ENCODE measurements at places on chromosomes 1 and 21.

DNA sequence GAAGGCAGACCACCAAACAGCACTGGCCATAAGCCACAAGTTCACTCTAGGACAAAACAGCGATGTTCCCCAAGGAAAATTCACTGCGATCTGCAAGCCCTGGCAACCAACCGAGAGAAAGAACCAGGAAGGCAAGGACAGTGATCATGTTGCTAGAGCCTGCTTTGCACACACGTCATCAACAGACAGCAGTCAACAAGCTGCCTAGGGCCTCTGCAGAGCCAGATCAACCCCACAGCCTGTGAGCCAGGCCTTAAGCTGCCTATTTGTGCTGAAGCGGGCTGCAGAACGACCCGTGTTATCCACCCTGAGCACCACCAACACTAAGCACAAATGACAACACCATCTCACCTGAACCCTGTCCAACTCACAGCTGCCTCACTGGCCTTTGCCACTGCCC is 6.2 kb upstream of the YRDC start:
- DNase-seq = no peak

GRCh38 chr1:206885341-206886060 is 11.7 kb upstream of the IL24 start:
- DNase-seq = no peak

- DNase-seq = no peak
Measured at GRCh38 chr21:34518301-34518700, 6.3 kb upstream of the KCNE1 start.

GRCh38 chr1:60989749-60990713 is 92.3 kb upstream of the NFIA start:
- DNase-seq = no peak

DNA sequence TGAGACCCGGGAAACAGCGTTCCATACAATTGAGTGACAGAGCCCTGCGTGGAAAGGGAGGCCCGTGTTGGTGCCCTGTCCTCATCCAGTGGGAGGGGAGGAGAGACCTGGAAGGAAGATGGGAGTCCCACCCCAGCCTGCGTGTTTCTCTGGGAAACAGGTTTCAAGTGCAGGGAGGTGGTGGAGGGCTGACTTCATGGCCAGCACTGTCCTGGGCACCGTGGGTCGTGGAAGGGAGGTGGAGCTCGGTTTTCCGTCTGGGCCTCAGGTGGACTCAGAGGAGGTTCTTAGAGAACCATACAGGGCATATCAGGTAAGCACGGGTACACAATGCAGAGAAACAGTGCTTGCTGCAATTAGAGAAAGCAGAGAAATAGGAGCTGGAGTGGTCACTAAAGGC is 222.6 kb downstream of the CAMTA1 start:
- DNase-seq = no peak

DNA sequence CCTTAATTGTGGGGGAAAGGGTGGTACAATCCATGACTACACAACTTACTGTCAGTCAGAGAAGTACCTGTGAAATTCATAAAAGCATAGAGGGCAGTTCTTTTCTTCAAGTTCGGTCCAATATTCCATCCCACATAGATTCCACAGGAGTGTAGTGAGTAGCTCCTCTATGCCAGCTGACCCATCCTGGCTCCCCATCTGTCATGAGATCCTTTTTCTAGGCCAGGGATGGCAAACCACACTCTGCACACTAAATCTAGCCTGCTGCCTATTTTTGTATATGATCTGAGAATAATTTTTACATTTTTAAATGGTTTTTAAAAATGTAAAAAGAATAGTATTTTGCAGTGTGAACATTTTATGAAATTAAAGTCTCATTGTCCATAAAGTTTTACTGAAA is 107.0 kb upstream of the TSPAN2 start:
- DNase-seq = no peak

- no peak for DNase-seq
Measured at GRCh38 chr1:155951753-155952504, 10.5 kb downstream of the RXFP4 start.

DNA sequence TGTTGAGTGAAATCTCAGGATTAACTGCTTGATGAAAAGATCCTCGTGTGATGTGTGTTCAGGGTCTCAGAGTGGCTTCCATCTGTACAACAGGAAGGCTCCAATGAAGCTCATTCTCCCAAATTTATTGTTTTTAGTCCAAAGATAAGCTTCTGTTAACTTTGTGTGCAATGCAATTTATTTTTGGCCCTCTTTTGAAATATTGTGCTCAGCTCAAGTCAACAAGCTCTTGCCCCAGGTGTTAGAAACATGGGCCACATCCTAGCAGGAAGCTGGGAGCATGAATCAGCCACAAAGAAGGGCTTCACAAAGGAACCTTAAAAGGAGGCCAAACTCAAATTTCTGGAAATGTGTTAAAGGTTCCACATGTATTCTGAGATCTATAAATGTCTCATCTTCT is 135.7 kb downstream of the PCP4 start:
- DNase-seq = no peak

DNA sequence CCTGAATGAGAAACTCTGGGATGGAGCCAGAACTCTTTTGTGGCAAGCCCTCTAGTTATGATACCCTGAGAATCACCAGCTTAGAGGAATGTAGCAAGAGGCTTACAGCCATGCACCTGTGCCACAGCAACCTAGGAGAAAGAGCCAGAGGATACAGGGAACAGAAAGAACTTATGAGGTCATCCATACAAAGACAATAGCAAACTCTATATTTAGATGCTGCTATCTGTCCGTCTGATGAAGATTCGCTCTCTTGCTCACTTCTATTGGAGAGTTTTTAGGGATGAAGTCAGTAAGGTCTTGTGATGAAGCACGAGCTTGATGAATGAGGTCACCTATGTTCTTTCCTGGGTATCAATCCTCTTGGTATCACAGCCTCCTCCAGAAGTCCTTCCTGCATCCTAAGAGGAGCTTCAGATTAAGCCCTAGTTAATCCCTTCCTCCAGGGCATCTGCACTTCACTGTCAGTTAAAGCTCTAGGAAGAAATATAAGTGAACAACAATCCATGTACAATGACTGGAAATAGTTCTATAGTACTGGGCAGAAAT is 185.6 kb downstream of the DAB1 start:
- peak; percentile 88 for DNase-seq

DNA sequence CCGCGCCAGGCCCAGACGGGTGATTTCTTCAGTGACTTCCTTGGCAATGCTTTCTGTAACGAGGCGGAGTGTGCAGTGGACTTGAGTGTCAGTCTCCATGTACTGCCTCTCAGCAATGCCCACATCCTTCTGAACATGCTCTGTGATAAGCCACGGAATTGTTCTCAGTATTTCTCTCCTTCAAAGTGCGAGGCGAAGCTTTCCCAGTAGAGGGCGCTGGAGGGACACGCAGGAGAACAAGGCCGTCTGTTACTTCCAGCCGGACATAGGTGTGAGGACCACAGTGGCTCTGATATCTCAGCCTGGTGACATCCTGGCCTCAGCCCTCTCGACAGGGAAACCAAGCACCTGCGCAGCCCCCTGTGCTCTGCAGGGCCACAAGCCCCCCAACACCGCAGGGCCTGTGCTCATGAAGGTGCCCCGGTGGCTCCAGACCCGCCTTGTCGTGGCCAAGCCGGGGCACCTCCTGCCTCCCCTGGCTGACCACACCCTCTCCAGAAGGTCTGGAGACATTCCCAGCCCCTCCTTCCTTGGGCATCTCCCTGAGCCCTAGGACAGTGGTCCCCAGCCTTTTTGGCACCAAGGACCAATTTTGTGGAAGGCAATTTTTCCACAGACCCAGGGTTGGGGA is 46.1 kb upstream of the BACE2 start:
- peak; percentile 83 for DNase-seq

DNA sequence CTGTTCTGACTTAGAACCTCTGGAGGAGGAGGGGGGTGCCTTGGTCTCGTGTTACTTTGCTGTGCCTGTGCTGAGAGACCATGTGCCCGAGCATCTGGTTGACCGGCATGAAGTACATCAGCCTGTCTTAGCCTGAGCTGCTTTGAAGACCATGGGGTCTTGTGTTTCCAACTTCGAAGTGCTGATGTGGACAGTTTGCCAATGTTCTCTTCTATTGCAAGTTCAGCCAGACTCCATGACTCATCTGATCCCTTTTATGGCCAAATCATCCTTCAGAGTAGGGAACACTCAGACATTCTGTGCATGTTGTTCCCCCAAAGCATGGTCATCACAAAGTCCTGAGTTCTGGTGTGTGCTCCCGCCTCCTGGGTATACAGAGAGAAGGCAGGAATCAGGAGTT is 6.0 kb upstream of the PLA2G2C start:
- no peak for DNase-seq

- no peak for DNase-seq
Measured at GRCh38 chr1:118323246-118323645, 138.2 kb upstream of the SPAG17 start.

DNA sequence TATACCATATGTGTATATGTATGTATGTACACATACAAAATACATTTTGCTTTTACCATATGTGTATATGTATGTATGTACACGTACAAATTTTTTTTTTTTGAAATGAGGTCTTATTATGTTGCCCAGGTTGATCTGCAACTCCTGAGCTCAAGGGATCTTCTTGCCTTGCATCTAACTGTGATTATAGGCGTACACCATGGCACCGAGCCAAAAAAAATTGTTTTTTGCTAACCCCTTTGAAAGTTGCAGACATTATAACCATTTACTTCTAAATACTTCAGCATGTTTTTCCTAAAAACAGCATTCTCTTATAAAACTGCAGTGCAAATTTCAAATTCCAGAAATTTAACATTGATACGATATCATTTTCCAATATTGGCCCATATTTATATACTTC is 147.0 kb downstream of the POU2F1 start:
- DNase-seq = peak; percentile 12

DNA sequence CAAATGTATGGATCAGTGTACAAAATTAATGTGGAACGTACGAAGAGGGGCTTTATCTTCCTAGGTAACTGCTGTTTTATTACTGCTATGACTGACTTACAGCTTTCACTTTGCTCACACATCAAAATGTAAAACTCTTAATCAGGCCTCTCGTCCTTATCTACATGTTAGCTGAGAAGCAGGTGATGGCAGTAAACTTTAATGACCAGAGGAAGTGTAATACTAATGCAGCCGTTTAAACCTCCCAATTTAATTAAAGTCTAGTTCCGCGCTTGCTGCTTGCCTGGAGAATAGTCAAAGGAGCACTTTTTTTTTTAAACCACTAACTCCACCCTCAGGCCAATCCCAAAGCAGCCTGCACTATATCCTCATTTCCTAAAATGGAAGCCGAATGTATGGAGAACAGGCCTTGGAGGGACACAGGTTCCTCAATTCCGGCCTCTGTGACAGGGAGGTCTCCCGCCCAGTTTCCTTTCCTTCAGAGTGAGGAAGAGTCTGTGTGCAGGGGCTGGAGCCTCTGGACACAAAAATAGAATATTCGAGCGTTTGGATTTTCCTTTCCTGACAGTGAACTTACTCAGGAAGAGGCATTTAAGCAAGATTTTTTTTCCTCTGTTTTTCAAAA is 36.7 kb upstream of the RASAL2 start:
- no peak for DNase-seq

GRCh38 chr1:184970691-184971161 is 3.6 kb downstream of the NIBAN1 start:
- no peak for DNase-seq

- no peak for DNase-seq
Measured at GRCh38 chr1:20742671-20743070, 10.2 kb upstream of the SH2D5 start.

GRCh38 chr1:7360526-7360925 is 410.6 kb upstream of the VAMP3 start:
- DNase-seq = peak; percentile 17

- DNase-seq = no peak
Measured at GRCh38 chr1:1554550-1554925, 14.1 kb upstream of the TMEM240 start.

DNA sequence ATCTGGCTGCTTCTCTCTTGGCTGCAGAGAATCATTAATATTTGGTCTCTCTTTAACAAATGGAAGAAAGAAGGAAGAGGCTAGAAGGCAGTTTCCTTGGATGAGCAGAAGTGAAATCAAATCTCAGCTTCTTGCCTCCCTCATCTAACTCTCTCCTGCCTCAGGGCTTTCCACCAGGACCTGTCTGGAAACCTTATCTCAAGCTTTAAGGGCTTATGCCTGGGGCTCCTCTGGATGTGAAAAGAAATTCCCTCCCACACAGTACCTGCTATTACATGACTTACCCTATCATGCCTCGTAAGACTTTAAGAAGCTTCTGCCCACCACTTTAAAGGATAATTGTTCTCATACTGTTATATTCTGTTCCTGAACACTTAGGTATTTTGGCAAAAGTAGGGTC is 8.9 kb downstream of the VTCN1 start:
- no peak for DNase-seq

DNA sequence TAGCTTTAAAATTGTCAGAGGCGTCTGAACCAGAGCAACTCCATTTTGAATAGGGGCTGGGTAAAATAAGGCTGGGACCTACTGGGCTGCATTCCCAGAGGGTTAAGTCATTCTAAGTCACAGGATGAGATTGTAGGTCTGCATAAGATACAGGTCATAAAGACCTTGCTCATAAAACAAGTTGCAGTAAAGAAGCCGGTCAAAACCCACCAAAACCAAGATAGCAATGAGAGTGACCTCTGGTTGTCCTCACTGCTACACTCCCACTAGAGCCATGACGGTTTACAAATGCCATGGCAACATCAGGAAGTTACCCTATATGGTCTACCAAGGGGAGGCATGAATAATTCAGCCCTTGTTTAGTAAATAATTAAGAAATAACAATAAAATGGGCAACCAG is 143.6 kb downstream of the GABPA start:
- no peak for DNase-seq

GRCh38 chr1:116104667-116105066 is 6.5 kb upstream of the MAB21L3 start:
- no peak for DNase-seq

- no peak for DNase-seq
Measured at GRCh38 chr1:228548788-228549187, 61.6 kb downstream of the RNF187 start.

GRCh38 chr1:25033030-25033827 is 103.2 kb upstream of the RUNX3 start:
- no peak for DNase-seq

DNA sequence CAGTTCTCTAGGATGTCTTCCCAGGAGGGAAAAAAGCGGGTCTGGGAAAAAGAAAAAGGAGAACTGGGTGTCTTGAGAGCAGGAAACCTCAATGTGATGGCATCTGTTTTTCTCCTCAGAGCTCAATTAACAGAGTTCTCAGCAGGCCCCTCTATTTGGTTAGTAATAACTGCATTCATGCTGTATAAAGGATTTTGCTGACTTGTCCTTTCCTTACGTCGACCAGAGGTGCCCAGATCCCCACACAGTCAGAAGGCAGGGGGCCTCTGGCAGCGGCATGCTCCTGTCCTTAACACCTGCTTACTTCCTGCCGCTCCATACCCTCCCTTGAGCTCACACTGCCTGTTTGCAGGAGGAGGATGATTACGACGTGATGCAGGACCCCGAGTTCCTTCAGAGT is 12.3 kb downstream of the PSMD4 start:
- no peak for DNase-seq
